ENCODE measurements at places on chromosomes 2 and 18. TPM values are rescaled to one million over a fixed set of nuclear protein-coding genes. Genes with fewer than 3 reads are reported as not detected.

DNA sequence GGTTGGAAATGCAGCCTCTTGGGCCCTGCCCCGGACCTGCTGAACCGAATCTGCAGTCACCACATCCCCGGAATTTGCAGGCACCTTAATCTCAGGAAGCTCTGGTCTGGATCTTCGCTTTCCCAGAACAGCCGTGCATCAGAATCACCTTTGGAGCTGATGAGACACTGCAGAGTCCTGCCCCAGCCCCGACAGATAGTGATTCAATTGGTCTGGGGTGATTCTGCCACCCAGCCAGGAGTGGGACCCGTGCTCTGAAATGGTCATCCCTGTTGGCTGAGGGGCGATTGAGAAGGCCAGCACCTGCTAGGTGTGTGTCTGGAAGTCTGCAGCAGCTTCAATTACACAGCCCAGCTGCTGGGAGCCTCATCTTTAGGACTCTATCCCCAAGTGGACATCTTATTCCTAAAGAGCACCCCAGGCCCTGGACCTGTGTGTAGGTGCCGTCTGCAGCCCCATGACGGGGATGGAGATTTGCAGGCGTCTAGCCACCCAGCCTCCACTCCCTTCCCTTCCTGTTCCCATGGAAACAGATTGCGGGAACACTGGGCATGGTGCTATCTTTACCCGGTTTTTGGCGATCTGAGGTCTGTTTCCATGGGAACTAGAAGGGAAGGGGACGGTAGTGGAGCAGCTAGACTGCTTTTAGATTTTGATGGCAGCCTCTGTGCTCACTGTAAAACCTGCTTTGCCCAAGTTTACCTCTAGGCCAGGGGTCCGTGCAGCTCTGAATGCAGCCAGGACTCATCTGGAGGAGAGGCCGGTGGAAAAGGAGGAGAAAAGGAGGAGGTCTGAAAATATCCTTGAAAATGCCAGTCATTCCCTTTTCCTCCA is 156.1 kb downstream of the LDLRAD4 start:
- peak; percentile 38 for DNase-seq
- no peaks in the 10 kb centered on the region for H3K36me3 ChIP-seq
- no peak overlapping the region for H3K27ac ChIP-seq
- no peaks in the 10 kb centered on the region for H3K27me3 ChIP-seq

DNA sequence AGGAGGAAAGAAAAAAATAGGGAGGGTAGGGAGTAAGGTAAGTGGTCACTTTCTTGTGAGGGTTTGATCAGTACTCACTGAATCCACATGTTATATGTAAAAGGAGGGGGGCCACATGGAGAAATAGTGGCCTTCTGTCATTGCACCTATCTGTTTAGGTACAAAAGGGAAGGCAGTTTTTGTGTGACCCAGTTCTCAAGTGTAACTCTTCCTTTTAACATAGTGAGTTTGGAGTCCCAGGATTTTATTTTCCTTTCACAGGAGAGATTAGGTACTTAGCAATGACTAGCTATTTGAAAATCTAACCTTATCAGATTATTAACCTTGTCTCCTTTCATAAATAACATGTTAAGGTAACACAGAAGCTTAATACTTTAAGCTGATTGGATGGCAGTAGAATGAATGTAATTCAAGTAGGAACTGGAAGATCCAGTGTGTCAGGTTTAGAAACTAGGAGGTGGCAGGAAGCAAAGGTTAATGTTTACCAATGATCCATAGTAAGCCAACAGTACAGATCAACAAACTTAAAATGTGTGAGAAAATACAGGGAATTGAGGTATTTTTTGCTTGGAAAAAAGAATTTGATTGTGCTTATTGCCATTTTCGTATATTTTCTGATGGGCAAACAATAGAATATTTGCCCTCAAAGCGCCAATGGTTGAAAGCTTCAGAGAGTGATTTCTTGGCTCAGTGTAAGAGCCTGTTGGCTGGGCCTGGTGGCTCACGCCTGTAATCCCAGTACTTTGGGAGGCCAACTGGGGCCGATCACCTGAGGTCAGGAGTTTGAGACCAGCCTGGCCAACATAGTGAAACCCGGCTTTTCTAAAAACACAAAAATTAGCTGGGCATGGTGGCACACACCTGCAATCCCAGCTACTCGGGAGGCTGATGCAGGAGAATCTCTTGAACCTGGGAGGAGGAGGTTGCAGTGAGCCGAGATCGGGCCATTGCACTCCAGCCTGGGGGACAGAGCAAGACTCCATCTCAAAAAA is 11.3 kb downstream of the HNMT start:
- no peaks in the 10 kb centered on the region for H3K4me1 ChIP-seq
- no peak overlapping the region for H3K4me3 ChIP-seq
- no peak overlapping the region for H3K27ac ChIP-seq
- no peaks in the 10 kb centered on the region for H3K27me3 ChIP-seq
- no peak for DNase-seq
- no peaks in the 10 kb centered on the region for H3K36me3 ChIP-seq

- DNase-seq = no peak
- H3K4me1 ChIP-seq = no peaks in the 10 kb centered on the region
- H3K27ac ChIP-seq = no peak overlapping the region
- H3K36me3 ChIP-seq = no peaks in the 10 kb centered on the region
- H3K27me3 ChIP-seq = no peaks in the 10 kb centered on the region
These were observed 1060.8 kb upstream of the CRIM1 start for GRCh38 chr2:35294636-35295263.

The PARD6G gene
- total RNA-seq = 17.2 TPM

- H3K27me3 ChIP-seq = no peaks in the 10 kb centered on the region
- H3K4me3 ChIP-seq = no peak overlapping the region
- no peaks in the 10 kb centered on the region for H3K4me1 ChIP-seq
These were observed 119.3 kb upstream of the SMAD2 start for GRCh38 chr18:48049757-48050156.

GRCh38 chr2:28612131-28612812 is 116.4 kb downstream of the PLB1 start:
- H3K4me1 ChIP-seq = no peaks in the 10 kb centered on the region
- H3K4me3 ChIP-seq = no peak overlapping the region
- no peak for DNase-seq
- H3K27ac ChIP-seq = no peak overlapping the region

The RAB17 gene
- total RNA-seq = 26.9 TPM

DNA sequence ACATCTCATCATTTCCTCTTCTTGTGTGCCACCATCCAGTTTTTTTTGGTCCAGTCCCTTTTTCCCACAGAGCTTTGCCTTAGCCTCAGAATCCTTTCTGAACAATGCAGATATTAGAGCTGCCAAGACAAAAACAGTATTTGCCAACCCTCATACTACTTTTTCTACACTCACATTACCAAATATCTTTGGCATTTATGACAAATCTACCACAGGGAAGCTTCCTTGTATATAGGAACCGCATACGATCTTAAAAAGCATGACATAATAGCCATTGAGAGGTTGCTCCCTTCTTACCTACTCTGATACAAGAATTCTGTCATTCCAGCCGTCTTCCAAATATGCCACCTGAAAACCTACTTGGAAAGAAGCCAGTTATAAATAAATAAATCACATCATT is 9.4 kb downstream of the ZNF24 start:
- peaks cover 39% of the 10 kb centered on the region for H3K36me3 ChIP-seq
- no peak for DNase-seq
- no peaks in the 10 kb centered on the region for H3K27me3 ChIP-seq
- no peak overlapping the region for H3K27ac ChIP-seq
- H3K4me1 ChIP-seq = no peaks in the 10 kb centered on the region

GRCh38 chr2:237455764-237456163 is 31.3 kb upstream of the MLPH start:
- no peak overlapping the region for H3K27ac ChIP-seq
- no peak overlapping the region for H3K4me3 ChIP-seq
- no peaks in the 10 kb centered on the region for H3K36me3 ChIP-seq
- no peaks in the 10 kb centered on the region for H3K27me3 ChIP-seq

The MAP3K19 gene
- total RNA-seq = not detected

The SERPINB11 gene
- total RNA-seq = not detected

The NXPH2 gene
- total RNA-seq = 8.3 TPM

DNA sequence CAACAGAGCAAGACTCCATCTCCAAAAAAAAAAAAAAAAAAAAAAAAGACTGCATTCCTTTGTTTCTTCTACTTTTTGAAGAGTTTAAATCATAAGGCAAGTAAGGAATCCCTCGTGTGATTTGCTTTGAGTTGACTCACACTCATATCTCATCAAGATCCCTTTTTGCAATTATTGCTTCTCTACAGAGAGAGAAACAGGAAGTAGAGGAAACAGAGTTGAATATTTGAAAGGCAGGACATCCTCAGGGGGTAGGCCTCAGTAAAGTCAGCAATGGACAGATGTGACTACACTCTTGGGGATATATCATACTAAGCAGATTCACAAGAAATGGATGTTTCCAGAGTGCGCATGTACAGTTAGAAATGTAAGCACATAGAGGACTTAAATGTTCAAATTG is 11.2 kb upstream of the EFR3B start:
- H3K36me3 ChIP-seq = no peaks in the 10 kb centered on the region
- no peak for DNase-seq
- no peak overlapping the region for H3K27ac ChIP-seq
- no peaks in the 10 kb centered on the region for H3K4me1 ChIP-seq
- no peaks in the 10 kb centered on the region for H3K27me3 ChIP-seq

The HES6 gene
- 76.3 TPM for total RNA-seq

The CCDC141 gene
- 8.0 TPM for total RNA-seq

DNA sequence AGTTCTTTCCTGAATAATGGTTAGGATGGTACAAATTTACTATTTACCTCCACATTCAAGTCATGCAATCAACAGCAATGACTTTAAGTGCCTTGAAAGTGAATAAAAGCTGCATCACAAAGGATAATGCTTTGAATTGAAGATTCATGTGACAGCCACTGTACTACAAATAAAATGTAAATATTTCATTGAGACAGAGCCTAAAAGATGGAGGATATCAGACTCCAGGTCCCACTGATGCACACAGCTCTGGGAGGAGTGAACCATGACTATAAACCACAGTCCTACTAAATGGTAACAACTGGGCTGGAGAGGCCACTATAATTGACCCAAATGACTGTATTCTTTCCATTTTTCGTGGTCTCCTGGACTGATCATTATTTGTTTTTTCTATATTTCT is 576.9 kb downstream of the ADCYAP1 start:
- no peaks in the 10 kb centered on the region for H3K4me1 ChIP-seq
- H3K4me3 ChIP-seq = no peak overlapping the region
- H3K27me3 ChIP-seq = no peaks in the 10 kb centered on the region
- H3K27ac ChIP-seq = no peak overlapping the region
- no peaks in the 10 kb centered on the region for H3K36me3 ChIP-seq
- DNase-seq = no peak

GRCh38 chr2:10613263-10613662 is 76.5 kb downstream of the NOL10 start:
- peaks cover 13% of the 10 kb centered on the region for H3K4me1 ChIP-seq
- no peak for DNase-seq
- H3K27me3 ChIP-seq = no peaks in the 10 kb centered on the region
- H3K27ac ChIP-seq = no peak overlapping the region
- H3K4me3 ChIP-seq = no peak overlapping the region

DNA sequence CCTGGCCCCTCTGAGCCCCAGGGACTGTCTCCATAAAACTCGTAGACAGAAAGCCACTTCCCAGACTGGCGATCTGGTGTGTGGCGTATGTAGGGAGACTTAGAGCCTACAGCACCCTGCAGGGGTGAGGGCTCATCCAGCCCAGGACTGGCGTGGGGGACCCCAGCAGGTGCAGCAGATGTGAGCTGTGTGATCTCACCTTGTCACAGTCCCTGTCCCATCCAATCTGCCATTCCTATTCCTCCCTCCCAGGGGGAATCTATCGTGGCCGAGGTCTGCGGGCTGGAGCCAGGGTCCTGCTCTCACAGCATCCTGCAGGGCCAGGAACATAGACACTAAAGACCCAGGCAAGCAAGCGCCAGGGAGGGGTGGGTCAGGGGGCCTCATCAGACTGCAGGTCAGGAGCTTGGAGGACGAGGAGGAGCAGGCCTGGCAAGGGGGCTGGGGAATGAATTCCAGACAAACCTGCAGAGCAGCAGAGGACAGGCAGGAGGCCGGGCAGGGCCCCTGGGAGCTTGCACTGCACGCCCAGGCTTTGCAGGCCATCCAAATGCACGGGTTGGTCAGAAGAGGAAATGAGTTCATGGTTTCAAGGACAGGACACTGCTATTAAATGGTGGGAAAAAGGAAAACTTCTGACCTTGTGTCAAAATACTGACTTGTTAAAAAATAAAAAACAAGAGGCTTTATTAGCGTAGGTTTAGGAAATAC is 32.5 kb downstream of the HS6ST1 start:
- no peaks in the 10 kb centered on the region for H3K27me3 ChIP-seq
- 0 out of 2 replicates have a peak overlapping the region, but pooled peaks have one; percentile 32 for H3K27ac ChIP-seq
- no peak for DNase-seq

DNA sequence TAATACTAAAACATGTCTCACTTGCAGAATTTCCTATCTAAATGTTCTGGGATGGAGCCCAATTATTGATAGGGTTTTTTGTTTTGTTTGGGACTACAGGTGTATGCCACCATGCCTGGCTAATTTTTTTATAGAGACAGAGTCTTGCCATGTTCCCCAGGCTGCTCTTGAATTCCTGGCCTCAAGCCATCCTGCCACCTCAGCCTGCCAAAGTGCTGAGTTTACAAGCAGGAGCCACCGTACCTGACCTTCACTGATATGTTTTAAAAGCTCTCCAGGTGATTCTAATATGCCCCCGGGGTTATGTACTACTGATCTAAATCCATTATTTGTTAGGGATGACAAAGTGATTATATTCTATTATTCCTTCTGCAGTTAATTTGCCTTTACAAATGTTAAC is 2.2 kb downstream of the ELAC1 start:
- H3K4me3 ChIP-seq = no peak overlapping the region
- no peak overlapping the region for H3K27ac ChIP-seq
- H3K27me3 ChIP-seq = no peaks in the 10 kb centered on the region
- no peaks in the 10 kb centered on the region for H3K36me3 ChIP-seq
- peaks cover 23% of the 10 kb centered on the region for H3K4me1 ChIP-seq

The POTEJ gene
- not detected for total RNA-seq

The ACTR1B gene
- 42.5 TPM for total RNA-seq

The SOX11 gene
- total RNA-seq = 26.5 TPM

- H3K4me1 ChIP-seq = no peaks in the 10 kb centered on the region
- H3K27me3 ChIP-seq = no peaks in the 10 kb centered on the region
- DNase-seq = no peak
These were observed 433.3 kb downstream of the NBAS start for GRCh38 chr2:15127876-15128275.

DNA sequence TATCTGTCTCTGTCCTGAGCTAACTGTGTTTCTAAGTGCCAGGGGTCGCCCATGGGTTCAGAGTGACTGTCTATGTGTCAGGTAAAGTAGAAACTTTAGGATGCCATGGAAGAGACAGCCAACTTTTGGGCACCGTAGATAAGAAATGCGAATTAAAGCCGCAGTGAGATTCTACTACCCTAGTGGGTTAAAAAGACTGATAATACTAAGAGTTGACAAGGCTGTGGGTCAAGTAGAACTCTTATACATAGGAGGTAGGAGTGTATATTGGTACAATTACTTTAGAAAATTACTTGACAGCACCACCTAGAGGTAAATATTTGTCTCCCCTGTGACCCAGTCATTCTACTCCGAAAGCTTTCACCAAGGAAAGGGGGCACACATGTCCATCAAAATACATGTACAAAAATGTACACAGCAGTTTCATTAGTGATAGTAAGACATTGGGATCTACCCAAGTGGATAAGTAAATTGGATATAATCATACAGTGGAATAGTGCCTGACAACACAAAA is 371.3 kb downstream of the SLC4A3 start:
- no peak overlapping the region for H3K4me3 ChIP-seq
- no peaks in the 10 kb centered on the region for H3K27me3 ChIP-seq
- peak; percentile 39 for DNase-seq
- H3K4me1 ChIP-seq = peaks cover 3% of the 10 kb centered on the region

The ANKRD30B gene
- not detected for total RNA-seq
